ENCODE measurements at places on chromosomes 7 and 10.

GRCh38 chr7:128026551-128026950, 4.7 kb downstream of the LRRC4 start:
- DNase-seq: no peak

DNA sequence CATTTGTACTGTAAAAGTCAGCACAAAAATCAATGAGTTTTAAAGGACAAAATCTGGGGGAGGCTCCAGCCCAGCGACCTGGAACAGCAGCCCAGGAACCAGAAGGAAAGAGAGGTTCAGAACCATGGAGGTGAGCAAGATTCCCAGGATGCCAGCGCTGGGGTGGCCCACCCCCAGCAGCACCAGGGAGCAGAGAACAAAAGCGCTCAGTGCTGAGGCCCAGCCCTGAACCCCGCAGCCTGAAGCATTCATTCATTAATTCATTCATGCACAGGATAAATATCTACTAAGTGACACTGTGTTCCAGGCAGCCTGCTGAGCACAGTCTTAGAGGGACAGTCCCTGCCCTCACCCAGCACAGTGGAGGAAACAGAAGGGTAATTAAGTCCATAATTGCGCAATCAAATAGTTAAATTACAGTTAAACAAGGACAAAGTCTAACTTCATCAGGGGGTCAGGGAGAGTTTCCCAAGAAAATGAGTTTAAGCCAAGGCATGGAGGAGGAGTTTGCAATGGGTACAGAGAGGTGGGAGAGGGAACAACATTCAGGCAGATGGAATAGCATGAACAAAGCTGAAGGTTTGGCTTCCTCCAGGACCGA, 202.3 kb downstream of the GRID1 start:
- DNase-seq: no peak

DNA sequence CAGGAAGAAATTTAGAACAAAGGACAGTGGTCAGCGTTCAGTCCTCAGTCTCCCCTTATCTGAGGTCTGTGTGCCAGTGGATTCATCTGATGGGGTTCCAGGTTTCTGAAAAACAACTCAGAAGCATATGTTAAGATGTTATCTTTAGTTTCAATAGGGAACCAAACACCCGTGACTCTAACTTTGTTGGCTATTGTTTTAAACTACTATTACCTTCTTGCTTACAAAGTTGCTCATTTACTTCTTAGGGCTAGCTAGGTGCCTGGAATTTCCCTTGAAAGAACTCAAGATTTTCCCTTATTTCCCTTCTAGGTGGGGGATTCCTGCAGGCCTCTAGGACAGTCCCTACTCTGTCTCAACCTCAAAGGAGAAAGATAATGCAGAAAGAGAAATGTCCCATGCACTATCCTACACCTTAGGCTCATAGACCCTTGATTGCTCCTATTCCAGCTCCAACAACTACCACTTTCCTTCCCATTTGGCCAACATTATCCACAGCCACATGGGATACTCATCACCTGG, 192.5 kb upstream of the LYZL1 start:
- no peak for DNase-seq

- DNase-seq: no peak
Measured at GRCh38 chr10:88840881-88841280, 10.8 kb downstream of the ANKRD22 start.

GRCh38 chr7:31873816-31874597, 187.0 kb downstream of the PPP1R17 start:
- DNase-seq: no peak

GRCh38 chr10:22622242-22622806, 92.1 kb downstream of the PIP4K2A start:
- DNase-seq: no peak

DNA sequence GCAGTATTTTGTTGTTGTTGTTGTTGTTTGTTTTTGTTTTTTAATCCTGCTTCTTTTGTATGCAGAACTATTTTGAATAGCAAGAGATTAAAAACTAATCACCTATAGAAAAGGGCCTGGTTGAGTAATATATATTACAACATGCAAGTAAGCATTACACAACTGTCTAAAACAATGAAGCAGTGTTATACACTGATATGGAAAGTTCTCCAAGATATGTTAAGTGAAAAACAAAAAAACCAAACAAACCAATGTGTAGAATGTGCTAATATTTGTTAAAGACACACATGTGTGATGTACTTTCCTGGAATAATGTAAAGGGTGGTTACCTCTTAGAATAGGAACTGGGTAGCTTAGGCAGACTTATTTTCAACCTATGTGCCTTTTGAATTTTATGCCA, 117.4 kb downstream of the ZNF365 start:
- no peak for DNase-seq

DNA sequence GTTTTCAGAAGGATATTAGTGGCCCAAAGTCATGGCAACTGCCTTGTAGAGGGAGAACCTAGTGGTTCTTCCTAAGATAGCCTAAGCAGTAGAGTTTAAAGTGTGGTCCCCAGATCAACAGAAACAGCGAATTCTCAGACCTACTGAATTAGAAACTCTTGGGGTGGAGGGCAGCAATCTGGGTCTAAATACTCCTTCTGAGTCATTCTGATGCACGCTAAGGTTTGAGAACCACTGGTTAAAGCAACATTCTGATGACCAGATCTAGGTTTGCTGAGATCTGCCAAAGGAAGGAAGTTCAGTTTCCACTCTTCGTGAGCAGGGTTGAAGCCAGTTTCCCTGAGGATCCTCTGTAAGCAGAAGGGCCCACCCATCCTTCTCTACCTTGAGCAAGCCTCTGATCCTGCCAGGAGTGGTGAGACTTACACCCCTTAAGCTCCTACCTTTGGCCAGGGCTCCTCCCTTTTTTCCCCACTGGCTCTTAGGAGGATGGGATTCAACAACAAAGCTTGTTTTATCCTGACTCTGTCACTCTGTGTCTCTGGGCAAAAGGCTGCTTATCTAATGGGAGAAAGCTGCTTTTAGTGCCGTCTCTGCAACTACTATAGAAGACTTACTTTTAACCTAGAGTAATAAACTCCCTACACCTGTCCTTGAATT, 26.8 kb upstream of the TRUB1 start:
- no peak for DNase-seq

DNA sequence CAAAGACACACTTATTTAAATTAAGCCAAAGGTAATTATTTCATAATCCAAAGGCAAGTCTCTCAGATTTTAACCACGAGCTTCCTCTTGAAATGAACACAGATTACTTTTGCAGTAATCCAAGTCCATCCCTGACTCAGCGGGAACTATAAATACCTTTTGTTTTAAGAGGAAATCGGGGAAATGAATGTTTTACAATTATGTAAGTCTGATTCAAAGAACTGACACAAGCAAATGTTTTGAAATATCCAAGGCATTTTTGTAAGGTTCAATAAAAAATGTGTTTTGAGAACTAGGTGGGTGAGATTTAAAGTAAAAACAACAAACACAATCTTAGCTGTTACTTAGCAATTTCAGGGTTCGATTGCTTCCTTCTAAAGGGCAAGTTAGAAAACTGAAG, 179.8 kb upstream of the ASAH2 start:
- no peak for DNase-seq

- DNase-seq: no peak
Measured at GRCh38 chr7:132257253-132257652, 319.0 kb downstream of the PLXNA4 start.

DNA sequence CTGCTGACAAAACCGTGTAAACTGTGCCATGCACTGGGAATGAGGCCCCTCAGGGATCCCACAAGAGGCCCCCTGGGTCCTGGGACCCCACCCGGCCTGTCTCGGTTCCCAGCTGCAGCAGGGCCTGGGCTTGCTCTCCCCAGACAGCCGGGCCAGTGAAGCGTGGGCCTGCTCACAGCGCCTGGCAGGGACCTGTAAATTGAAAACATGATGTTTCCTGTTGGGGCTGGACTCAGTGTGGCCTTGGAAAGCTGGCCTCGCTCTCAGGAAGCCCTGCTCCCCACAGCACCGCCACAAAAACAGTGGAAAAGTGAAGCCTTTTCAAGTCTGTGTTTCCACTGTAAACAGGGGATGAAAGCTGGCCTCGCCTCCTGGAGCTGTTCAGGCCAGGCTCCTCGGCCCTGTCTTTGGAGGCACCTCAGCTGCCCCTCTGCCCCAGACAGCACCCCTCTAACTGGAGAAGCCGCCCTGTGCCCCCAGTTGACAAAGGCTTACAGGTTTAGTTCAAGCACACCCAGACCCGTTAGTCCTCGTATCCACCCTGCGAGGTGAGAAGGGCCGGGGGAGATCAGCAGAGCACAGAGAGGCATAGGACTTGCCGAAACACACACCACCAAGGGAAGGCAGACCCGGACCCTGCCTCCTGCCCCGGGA, 108.3 kb downstream of the ZMIZ1 start:
- no peak for DNase-seq

GRCh38 chr7:43782768-43783555, 24.5 kb downstream of the BLVRA start:
- no peak for DNase-seq

DNA sequence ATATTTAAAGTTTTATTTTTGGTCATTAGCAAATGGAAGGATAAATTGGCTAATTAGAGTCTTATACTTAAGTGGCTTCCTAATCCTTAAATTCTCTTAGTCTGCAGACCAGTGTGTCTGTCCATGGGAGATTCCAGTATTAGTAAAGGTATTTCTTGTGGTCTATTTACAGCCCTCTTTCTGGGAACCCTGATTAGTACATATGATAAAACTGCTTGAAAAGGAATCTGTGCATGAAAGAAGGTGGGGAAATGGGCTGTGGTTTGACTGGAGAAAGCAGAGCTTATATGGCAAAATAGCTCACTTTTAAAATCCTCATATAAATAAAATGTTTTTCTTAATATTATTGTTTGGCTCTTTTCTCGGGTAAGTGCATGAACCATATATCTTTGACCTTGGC, 124.5 kb upstream of the RHOBTB1 start:
- no peak for DNase-seq

DNA sequence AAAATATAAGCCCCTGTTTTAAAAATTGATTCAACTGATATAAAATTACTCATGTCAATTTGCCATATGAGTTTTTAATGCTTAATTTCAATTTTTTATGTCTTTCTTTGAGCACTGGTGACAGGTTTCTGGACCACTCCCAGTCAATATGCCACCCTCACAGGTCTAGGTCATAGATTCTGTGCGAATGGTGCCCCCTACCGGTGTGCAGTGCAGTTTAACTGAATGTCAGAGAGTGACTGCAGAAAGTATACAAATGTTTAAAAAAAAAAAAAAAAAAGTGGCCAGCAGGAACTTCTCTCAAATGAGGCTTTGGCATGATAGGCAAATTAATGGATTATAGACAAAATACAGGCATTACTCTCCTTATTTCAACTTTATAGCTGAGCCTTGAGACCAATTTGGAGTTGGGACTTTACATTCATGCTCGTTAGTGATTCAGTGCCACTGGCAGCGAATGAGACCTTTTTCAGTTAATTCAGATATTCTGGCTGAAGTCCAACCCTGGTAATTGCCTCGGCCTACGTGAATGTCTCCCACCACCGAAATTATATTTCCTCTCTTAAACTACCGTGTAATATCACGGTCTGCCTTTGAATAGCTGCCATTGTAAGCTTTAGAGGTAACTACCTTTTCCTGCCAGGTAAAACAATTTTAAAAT, 427.6 kb downstream of the PHTF2 start:
- DNase-seq: no peak

DNA sequence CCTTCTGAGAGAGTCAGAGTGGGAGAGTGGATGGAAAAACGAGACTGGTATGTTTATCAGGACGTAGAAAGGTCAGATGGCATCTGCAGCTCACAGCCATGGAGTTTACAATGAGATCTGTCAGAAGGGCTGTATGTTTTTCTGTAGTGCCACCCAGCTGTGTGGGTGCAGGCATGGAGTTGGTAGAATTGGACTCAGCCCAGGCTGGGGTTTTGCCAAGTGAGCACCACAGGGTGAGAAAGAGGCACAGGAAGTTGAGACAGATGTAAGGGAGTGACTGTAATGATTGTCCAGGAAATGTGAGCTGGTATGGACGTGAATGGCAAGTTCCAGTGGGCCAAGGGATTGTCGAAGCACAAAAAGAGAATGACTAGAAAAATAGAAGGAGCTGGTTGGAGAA, 9.1 kb upstream of the ZYX start:
- DNase-seq: no peak

DNA sequence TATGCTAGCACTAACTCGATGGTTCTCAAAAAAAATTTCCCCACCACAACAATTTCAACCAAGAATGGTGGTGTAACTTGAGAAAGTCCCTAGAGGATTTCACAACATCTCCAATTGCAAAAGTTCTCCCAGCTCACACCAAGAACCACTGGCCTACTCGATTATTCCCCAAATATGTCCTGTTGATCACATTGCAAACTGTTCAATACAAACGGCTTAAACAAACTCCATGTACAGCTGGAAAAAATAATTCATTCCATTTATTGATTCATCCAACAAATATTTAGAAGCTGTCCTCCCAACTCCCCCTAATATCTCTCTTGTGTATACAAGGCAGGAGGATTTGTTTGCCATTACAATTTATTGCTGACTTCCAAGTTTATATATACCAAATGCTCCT, 19.1 kb downstream of the TMEM176B start:
- DNase-seq: no peak

GRCh38 chr10:126892226-126893175, 12.7 kb upstream of the DOCK1 start:
- no peak for DNase-seq

DNA sequence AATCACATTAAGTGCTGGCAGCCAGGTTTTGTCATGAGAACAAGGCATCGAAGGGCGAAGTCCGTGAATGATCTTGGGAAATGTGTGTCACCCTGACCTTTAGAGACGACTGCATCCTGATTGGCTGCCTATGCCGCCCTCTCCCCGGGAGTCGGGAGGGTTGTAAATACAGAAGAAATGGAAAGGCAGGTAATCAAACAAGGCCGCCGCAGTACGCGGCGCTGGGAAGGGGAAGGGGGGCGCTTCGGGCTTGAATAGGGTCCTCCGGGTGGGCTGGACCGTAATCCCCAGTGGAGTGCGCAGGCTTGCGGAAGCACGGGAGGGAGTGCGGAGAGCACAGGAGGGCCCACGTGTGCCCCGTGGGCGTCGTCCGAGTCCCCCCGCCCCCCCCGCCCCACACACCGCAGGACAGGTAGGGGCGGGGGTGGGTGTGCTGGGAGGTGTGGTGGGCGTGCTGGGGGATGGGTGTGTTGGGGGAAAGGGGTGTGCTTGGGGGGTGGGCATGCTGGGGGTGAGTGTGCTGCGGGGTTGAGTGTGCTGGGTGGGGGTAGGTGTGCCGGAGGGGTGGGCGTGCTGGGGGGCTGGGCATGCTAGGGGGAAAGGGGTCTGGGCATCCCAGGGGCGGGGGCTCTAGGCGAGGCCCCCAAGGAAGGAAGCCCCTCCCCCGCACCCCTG, 169.4 kb downstream of the ARHGAP12 start:
- peak; percentile 77 for DNase-seq

All from T47D (cell line).